ENCODE measurements at places on chromosomes 1 and 21.
A peak's percentile ranks its signal among the peaks of the same experiment; 100 is the strongest.

DNA sequence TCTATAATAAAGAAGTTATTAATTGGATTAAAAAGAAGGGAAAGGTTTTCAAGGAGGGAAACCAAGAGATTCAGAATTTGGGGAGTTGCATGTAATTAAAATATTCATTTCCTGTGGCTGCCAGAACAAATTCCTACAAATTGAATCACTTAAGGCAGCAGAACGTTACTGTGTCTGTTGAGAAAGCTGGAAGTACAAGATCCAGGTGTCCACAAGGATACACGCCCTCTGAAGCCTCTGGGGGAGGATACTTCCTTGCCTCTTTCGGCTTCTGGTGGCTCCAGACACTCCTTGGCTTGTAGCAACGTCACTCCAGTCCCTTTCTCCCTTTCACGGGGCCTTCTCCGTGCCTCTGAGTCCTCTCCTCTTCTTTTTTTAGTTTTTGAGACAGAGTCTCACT lies 67.9 kb downstream of the KAZN start:
- DNase-seq: no peak

DNA sequence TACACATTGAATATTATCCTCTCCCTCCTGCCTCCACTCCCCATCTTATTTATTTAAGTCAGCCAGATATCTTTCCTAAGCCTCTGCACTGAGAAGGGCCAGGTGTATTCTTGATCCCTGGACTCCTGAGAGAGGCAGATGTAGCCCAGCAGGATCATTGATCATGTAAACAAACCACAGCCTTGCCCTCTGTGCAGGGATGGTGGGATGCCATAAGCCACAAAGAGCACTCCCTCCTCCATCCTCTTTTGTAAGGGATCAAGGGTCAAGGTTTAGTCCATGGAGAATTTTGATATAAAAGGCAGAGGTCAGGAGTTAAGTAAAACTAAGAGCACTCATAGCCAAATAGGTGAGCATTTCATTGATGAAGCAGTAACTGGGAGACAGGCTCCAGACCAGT lies 17.3 kb downstream of the PHGDH start:
- no peak for DNase-seq

DNA sequence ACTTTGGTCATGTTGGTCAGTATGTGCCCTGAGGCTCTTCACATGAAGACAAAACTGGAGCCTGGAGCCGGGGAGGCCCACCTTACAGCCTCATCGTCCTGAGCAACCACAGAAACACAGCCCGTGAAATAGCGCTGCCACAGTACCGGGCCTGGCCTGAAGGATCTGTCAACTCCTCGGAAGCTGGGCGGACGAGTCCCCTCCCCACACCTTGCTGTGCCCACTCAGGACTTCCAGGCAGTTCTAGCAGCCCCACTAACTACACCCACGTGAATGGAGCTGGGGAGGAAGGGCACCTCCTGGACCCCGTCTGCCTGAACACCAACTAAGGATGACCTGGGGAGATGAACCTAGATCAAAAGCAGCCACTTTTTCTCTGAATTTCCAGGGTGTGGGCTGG lies 24.7 kb downstream of the SDE2 start:
- DNase-seq: no peak

DNA sequence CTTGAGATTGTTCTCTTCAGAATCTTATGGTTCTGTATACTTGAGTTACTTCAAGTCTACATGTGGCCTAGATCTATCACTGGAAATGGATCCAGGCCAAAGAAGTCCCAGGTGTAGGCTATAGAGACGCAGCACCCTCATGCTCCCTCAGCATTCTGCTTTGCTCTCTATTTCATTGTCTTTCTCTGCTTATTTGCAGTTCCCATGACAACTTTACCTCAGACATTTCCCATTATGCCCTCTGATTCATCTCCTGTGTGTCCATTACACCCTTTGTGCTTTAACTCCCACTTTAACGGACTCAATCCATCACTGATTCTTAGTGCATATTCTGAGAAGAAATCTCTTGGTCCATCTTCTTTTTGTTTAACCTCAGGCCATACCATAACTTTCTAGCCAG lies 236.9 kb upstream of the NRIP1 start:
- DNase-seq: no peak

DNA sequence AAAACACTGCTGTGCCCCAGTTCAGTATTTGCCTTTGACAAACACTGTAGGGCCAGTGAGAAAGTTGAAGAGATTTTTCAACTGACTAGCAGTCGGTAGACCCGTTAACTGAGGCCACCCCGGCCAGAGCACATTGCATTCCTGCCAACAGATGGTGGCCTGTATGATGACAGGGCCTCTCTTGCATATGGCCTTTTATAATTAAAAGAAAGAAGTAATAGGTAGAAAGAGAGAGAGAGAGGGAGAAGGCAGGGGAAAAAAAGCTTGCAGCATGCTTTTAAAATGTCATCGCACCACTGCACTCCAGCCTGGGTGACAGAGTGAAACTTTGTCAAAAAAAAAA lies 4.7 kb upstream of the C1orf174 start:
- no peak for DNase-seq

GRCh38 chr1:228032041-228032440 lies 25.2 kb downstream of the WNT3A start:
- no peak for DNase-seq

DNA sequence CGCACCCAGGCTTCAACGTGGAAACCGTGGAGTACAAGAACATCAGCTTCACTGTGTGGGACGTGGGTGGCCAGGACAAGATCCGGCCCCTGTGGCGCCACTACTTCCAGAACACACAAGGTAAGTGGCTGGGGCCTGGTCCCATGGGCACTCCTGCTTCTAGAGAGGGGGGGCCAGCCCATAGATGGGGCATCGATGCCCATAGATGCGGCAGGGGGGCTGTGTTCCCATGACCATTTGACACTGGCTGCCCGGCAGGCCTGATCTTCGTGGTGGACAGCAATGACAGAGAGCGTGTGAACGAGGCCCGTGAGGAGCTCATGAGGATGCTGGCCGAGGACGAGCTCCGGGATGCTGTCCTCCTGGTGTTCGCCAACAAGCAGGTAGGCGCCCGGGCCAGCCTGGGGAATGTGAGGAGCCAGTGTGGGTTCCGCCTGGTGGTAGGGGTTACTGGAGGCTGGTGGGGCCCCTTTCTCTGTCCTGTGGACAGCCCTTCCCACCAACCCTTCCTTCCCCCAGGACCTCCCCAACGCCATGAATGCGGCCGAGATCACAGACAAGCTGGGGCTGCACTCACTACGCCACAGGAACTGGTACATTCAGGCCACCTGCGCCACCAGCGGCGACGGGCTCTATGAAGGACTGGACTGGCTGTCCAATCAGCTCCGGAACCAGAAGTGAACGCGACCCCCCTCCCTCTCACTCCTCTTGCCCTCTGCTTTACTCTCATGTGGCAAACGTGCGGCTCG lies 5.6 kb downstream of the C1orf35 start:
- no peak for DNase-seq

DNA sequence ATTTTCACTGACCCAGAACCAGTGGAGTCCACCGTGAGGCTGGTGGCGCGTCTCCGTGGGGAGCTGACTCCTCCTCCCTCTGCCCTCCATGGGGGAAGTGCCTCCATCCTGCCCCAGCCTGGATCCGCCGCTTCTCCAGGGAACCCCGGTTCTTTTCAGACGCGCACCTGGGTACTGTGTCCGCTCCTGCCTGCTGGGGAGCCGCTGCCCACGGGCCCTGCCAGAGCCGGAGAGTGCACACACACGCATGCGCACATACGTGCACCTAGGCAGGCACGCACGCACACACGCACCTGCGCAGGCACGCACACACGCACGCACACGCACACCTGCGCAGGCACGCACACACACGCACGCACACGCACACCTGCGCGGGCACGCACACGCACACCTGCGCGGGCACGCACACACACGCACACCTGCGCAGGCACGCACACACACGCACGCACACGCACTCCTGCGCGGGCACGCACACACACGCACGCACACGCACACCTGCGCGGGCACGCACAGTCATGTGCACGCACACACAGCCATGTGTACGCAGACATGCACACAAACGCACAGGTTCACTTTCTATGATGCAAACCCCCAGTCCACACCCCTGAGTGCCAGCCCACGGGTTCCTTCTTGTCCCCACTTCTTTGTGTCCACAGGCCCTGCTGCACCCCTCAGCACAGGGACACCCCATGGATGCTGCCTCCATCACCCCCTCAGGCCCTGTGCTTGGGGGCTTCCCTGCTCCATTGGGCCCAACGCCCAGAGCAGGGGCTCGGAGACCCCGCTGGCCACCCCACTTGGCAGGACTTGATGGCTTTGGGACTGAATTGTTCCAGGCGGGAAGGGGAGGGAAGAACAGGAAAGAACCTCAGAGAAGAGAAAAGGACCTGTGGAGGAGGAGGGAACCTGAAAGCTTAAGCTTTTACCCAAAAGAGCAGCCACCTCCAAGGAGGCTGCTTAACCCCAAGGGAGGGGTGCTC lies 42.7 kb downstream of the MORN1 start:
- DNase-seq: no peak

GRCh38 chr21:44303490-44303981 lies 3.7 kb downstream of the PFKL start:
- DNase-seq: no peak

- DNase-seq: no peak
These were observed 9.7 kb downstream of the RD3 start for GRCh38 chr1:211482306-211482705.

- no peak for DNase-seq
These were observed 35.5 kb downstream of the KIRREL1 start for GRCh38 chr1:158028969-158029368.

DNA sequence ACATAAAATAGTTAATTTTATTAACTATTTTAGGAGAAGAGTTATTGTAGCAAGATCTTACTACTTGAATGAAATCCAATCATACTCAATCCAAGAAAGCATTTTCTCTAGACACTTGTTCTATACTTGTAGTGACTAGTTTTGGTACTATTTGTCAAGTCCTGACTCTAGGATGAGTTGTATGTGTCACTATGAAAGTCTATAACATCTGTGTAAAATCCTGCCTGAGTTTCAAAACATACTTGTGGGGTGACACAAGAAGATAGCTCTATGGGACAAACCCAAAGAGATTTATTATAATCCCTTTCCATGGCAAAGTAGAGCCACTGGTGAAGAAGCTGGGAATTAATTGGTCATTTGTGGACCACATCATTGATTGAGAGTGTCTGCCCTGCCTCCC lies 1042.2 kb upstream of the ADGRL4 start:
- DNase-seq: no peak

GRCh38 chr1:211828584-211829342 lies 1.8 kb downstream of the LPGAT1 start:
- DNase-seq: no peak

GRCh38 chr1:67137307-67137753 lies 2.6 kb upstream of the C1orf141 start:
- no peak for DNase-seq

DNA sequence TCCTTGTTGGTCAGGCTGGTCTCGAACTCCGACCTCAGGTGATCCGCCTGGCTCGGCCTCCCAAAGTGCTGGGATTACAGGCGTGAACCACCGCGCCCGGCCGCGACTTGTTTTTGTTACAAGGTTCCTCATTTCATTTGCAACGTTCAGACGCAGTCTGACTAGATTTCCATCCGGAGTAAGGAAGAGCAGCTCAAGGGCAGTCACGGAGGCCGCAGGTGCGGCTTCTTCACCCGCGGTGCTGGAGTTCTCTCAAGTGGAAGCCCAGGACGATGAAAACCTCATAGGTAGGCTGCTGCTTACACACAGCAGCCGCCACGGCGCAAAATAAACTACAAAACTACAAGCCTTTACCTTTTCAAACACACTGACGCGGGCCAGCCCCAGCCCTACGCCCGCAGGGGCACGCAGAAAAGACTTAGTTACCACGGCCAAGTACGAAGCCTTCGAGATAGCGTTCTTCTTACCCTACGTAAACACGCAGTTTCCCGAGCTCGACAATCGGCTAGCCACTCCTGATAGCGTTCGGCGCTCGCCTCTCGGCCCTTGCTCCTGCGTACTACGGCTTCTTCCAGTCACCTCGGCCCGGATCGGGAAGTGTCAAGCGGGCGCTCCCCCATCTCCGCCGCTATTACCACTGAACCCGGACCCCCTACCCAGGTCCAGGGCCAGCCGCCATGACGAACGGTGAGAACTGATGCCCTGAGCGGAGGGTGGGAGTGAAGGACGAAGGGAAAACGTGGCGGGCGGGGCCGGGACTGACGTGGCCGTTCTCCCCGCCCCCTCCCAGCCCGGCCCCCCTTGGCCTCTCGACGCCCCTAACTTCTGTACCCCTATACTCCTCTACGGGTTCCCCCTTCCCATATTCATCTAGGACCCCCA lies at the start of gene TMEM167B:
Gene TMEM167B (plus strand): TSS at position 569 of the 882 bp plus-strand sequence. CDS start 109 bp downstream, at position 678.
- DNase-seq: peak; percentile 85

GRCh38 chr1:78726686-78727085 lies 77.1 kb downstream of the IFI44 start:
- no peak for DNase-seq

DNA sequence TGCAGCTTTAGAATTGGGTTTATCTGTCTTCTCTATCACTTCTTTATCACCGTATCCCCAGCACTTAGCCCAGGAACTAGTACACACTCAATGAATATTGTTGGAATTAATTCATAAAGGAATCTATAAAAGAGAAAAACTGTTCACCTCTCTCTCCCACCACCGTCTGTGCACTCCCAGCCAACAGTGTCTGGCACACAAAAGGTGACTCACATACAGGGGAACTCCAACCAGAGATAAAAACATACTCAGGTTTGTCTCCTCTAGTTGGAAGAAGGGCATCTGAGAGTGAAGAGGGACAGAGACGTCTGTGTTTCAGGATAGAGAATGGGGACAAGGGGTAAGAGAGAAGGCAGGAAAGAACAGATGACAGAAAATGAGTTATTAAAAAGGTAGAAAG lies 10.0 kb downstream of the ITLN1 start:
- DNase-seq: no peak

- no peak for DNase-seq
These were observed 70.7 kb upstream of the SYT6 start for GRCh38 chr1:114224196-114224907.

- no peak for DNase-seq
These were observed 78.7 kb downstream of the RYR2 start for GRCh38 chr1:237120683-237121082.

GRCh38 chr1:44808938-44809917 lies 905 bp downstream of the BTBD19 start:
- peak; percentile 93 for DNase-seq

DNA sequence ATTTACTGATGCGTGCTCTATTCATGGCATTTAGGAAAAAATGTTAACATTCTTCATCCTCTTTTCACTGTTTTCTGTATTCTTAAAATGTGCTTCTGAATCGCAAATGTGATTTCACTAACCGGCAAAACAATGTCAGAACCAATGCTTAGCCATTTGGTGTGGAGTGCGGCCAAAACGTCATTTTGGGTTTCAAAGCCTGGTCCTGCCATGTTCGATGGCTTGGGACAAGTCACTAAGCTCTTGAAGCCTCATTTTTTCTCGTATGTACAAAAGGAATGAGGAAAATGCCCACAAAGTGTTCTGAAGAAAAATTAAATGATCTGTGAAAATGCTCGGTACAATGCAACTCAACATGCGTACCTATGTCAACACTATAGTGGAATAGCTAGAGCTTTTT lies 175.3 kb downstream of the APP start:
- DNase-seq: no peak

DNA sequence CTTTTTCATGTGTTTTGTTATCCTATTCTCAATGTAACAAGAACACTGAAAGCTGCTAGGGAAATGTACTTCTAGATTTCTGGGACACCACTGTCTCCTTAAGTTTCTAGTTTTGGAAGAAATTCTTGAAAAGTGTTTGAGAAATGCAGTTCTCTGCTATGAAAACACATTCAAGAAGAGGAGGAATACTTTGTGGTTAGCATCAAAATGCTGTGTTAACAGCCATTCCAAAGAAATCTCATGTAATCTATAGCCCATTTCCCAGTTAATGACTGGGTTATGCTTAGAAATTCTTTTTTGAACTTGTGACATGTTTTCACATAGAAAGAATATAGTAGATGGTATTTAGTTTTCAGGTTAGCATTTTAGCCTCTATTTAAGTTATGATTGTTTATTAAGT lies 6.0 kb downstream of the RAVER2 start:
- DNase-seq: no peak

Measured in GF-D8 (cell line).